ENCODE measurements at places on chromosomes 13 and 19.

- DNase-seq = peak; percentile 100
Measured at GRCh38 chr13:110396913-110397381, 89.9 kb downstream of the COL4A2 start.

DNA sequence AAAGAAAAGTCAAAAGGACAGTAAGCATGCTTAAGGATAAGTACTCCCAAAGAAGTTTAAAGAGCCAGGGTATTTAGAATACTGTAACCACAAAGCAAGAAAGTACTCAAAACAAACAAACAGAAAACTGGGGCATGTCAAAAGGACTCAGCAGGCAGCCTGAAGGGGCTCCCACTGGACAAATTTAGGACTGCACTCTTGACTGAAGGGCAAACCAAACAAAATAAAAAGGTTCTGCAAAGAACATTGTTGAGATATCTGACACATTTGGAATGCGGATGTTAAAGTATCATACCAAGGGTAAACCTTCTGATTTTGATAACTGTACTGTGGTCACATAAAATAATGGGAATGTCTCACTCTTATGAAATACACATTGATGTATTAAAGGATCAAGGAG, 157.4 kb downstream of the TNFSF13B start:
- peak; percentile 12 for DNase-seq

GRCh38 chr13:31826521-31826920, 87.2 kb downstream of the RXFP2 start:
- DNase-seq = no peak

GRCh38 chr13:22562116-22562515, 618.7 kb upstream of the SGCG start:
- DNase-seq = no peak

GRCh38 chr19:44566984-44567383, 37.5 kb upstream of the CEACAM20 start:
- DNase-seq = no peak

DNA sequence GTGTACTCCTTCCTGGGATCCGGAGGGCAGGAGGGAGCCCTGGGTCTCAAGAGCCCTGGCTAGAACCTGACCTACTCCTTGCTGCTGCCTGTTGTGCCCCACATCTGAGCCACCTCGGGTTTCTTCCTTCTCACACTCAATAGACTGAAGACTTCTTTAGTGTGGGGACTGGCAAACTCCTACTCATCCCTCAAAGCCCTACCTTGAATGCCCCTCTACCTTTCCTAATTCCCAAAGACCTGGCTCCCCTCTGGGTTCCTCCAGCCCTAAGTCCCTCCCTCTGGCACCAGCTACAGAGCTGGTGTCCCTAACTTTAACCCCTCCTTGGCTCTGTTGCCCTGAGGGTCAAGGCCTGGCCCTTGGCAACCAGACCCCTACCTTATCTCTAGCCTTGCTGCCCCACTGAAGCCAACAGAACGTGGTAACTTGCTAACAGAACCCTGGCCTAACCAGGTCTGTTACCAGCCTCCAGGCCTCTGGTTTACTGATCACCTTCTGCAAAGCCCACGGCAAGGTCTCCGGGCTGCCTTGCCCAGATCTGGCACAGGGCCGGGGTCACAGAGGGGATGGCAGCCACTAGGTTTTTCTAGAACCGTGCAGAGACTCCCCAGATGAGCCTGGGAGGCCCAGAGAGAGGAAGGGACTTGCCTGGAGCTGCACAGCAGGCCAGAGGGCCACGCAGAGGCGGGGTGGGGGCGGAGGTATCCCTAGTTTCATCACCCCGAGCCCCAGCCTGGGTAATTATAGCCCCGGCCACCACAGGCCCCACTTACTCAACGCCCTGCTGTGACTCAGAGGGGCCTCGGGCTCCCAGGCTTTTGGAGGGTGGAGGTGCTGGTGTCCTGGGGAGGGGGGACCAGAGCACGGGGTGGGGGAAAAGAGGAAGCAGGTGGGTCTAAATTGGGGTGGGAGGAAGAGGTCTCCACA, 15.3 kb downstream of the ZBTB7A start:
- DNase-seq = no peak

DNA sequence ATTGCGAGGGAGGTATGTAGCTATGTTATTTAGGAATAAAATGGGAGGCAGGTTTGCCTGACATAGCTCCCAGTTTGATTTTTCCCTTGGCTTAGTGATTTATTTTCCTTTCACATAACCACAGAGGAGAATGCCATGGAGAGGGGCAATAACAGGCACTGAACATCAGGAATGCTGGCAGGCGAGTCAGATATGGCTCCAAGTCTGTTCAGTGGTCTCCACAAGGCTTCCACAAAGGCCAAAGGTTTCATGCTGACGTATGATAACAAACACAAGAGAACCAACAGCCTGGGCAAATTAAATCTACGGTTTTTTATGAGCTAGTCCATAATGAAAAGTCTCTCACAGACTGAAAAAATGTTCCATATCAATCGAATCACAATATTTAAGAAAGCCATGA, 66.7 kb downstream of the SUCLA2 start:
- no peak for DNase-seq

GRCh38 chr19:10009714-10010224, 535 bp downstream of the COL5A3 start:
- DNase-seq = no peak

GRCh38 chr13:100633461-100633860, 41.1 kb downstream of the TMTC4 start:
- peak; percentile 83 for DNase-seq

- peak; percentile 67 for DNase-seq
Measured at GRCh38 chr19:17235971-17236777, 9.5 kb downstream of the NR2F6 start.

DNA sequence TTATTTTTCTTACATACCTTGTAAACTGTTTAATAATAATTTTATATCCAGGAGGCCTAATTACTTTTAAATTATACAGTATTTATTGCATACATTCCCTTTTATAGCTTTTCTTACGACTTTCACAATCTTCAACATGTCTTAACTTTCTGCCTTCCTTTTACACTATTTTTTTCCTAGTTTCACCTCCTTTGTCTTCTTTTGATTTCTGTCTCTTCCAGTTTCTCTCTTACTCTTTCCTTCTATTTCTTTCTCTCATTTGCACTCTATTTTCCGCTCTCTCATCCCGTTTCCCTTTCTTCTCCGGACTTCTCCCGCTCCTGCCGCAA, 11.5 kb downstream of the ZNF552 start:
- no peak for DNase-seq

GRCh38 chr19:28706693-28707092, 506.3 kb downstream of the UQCRFS1 start:
- peak; percentile 42 for DNase-seq

GRCh38 chr19:18225355-18225701, 910 bp downstream of the PDE4C start:
- no peak for DNase-seq

DNA sequence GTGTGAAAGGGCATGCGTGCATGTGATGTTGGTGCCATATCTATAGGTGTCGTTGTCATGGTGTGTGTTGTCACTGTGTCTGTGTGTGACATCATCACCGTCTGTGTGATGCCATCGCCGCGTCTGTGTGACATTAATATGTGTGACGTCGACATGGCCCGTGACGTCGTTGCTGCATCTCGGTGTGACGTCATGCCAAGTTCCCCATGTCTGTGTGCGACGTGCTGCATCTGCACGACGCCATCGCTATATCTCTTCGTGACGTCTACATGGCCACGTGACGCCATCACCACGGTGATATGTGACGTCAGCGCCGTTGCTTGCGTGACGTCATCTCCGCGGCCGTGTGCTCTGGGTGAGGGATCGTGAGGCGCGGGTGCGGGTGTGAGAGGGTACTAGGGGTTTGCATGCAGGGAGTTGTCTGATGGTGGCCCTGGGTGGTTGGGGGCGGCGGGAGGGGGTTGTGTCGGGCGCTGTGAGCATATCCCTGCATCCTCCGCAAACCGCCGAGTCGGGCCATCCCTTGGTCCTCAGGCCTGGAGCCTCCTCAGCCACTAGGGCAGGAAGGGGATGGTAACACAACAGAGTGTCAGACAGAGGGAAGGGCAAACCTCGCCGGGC, 14.6 kb downstream of the GTPBP3 start:
- DNase-seq = no peak

DNA sequence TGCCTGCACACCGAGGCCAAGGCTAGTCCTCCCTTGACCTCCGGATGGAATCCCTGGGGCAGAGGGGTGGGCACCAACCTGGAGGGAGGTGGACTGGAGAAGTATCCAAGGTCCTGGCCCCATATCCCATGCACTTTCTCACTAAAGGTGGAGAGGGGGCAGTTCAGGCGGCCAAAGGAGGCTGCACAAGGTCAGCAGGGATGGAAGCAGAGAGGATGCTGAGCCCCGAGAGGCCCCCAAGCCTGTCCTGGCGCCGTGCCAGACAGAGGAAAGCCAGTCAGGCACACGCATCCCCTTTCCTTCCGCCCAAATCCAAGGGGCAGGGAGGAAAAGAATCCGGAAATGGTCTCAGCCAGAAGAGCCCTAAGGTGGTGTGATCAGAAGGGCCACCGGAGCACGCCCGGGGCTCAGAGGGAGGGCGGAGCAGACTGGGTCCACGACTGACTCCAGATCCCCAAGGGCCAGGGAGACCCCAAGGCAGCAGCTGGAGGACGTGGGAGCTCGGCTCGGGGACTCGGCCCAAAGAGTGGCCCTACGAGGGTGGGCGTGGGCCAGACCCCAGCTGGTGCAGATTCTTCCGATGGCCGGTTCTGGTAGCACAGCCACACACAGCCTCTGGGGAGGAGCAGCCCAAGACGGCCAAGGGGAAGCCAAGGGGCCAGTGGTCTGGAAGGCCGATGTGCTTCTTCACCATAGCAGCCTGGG, 60.0 kb downstream of the MLLT1 start:
- no peak for DNase-seq

DNA sequence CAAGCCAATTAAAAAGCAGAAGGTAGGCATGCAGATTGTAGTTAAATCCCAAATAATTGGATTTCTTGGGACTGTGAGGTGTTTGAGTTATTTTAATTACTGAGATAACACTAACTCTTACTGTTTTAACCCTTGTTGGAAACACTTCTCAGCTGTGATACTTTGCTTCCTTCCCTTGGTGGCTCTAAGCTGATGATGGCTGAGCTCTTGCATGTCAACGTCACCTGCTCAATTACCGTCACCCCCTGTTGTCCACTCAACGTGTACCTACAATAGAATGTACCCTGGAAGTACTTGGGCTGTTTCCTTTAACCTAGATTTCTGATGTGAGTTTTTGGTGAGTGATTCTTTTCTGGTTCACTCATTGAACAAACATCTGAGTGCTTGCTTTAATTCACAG, 303.4 kb downstream of the SLC7A1 start:
- DNase-seq = no peak

GRCh38 chr13:73259061-73260017, 200.5 kb downstream of the KLF5 start:
- DNase-seq = no peak

DNA sequence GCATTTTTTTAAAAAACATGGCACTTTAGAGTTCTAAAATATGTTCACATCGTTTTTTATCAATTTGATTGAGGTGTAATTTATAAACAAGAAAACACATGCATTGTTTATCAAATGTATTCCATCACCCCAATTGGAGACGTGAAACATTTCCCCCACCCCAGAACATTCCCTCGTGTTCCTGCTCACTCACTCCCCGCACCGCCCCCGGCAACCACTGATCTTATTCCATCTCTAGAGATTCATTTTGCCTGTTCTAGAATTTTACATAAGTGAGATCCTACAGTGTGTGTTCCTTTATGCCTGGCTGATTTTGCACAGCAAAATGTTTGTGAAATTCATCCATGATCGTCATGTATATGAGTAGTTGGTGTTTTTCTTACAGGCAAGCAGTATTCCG, 50.5 kb upstream of the KCTD15 start:
- no peak for DNase-seq

- DNase-seq = peak; percentile 71
Measured at GRCh38 chr19:35404879-35405622, 34.2 kb downstream of the GPR42 start.

DNA sequence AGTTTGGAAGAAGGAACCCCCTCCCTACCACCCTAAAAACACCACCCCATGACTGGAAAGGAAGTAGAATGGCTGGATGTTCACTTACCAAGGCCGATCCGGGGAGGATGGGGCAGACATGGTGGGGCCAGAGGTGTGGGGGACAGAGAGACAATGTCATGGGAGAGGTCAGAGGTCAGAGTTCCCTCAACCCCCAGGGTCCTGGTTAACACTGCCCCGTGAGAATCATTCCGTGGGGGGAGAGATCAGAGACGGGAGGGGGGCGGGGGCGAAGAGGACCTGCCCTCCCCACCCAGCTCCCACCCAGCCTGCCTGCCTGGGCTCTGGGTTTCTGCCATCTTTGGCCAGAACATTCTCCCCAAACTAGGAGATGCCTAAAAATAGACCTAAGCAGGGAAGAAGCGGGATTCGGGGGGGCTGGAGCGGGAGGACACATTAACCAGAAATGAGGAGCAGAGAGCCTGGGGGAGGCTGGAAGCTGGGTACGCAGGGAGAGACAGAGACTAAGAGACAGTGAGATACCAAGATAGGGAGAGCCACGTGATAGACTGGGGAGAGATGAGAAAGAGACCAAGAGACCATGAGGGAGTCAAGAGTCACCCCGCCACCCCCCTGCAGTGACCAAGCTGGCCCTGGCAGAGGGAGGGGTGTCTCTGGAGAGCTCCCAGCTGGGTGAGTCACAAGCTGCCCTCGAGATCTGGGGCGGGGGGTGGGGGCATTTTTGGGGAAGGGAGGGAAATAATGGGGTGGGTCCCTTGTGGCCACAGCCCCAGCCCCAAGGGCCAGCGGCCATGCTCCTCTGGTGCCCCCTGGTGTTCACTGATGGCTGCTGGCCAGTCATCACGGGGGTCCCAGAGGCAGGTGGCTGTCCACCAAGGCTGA, 6.1 kb upstream of the KANK2 start:
- peak; percentile 95 for DNase-seq

DNA sequence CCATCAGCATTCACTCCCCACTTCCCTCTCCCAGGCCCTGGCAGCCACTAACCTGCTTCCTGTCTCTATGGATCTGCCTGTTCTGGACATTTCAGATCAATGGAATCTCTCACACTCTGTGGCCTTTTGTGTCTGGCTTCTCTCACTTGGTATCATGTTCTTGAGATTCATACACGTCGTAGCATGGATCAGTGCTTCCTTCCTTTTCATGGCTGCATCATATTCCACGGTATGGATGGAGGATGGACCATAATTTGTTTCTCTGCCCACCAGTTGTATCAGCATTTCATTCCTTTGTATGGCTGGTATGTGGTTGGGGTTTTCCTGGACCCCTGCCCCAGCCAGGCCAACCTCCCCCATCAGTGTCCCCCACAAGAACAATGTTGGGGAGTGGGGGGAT, 36.2 kb downstream of the MYO9B start:
- no peak for DNase-seq

GRCh38 chr13:48266701-48267639, 34.0 kb downstream of the ITM2B start:
- DNase-seq = peak; percentile 7

DNA sequence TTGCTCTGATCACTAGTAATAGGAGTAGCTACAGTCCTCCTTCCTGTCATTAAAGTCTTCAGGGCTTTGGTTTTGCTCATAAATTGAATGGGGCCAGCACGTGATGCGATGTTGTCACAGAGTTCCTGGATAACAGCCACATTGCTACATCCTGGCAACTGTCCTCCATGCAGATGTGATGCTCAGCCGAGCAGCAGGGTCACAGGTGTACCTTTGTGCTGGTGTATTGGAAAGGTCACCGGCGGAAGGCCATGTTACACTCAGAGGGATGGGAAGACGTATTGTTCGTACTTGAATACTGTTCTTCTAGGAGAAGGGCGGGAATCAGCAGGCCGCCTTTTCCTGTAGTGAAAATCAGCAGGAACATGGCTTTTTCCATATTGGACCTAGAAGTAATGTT, 713.8 kb upstream of the GPC6 start:
- no peak for DNase-seq

- peak; percentile 9 for DNase-seq
Measured at GRCh38 chr13:89923736-89924135, 1423.8 kb upstream of the MIR17HG start.

- peak; percentile 56 for DNase-seq
Measured at GRCh38 chr19:57664269-57665127, 4.2 kb upstream of the ZSCAN4 start.
